ENCODE measurements at places on chromosomes 7 and 10. TPM values are rescaled to one million over a fixed set of nuclear protein-coding genes. Genes with fewer than 3 reads are reported as not detected.

The TAS2R41 gene
- not detected for polyA plus RNA-seq

The UNC5B gene
- polyA plus RNA-seq, result 19.0 TPM

The PNLIP gene
- not detected for polyA plus RNA-seq

The OPN1SW gene
- 1.9 TPM for polyA plus RNA-seq

The SPDYE8 gene
- polyA plus RNA-seq, result 0.95 TPM

The ANKRD22 gene
- 1.1 TPM for polyA plus RNA-seq

The KCNIP2 gene
- polyA plus RNA-seq, result 9.0 TPM

The TRPV6 gene
- polyA plus RNA-seq, result 7.1 TPM

The KNDC1 gene
- 4.6 TPM for polyA plus RNA-seq

The SPOCK2 gene
- 7.6 TPM for polyA plus RNA-seq

The RAMP3 gene
- polyA plus RNA-seq, result 12.5 TPM

The FRMPD2 gene
- 0.40 TPM for polyA plus RNA-seq

The MYL10 gene
- 0.39 TPM for polyA plus RNA-seq

Data from left lung (tissue), 14 donors.